ENCODE measurements at places on chromosomes 12 and 14.
A peak's percentile ranks its signal among the peaks of the same experiment; 100 is the strongest.

DNA sequence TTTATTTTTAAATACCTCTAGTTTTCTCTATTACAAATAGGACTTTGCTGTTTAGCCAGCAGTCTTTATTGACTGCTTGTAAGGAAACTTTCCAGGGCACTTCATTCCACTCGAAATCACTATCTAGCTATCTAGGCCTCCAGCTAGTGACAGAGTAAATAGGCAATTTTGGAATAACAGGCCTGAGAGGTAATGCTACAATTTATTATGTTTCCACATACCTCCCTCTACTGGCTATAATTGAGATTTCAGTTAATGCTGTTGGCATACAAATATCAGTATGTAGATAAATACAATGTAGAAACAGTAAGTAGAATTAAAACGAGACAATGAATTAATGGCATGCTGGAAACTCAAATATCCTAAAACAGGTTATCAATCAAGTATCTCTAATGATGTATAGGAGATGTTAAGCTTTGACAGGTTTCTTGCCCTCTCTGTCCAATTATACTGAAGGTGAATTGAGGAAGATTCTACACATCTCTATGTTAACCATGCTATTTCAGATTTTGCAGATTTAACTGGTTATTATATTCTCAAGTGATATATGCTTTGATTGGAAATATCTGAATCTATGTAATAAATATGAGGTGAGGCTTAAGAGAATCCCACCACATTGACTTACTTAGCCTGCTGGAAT, 7.2 kb downstream of the DTD2 start:
- peak; percentile 54 for DNase-seq

DNA sequence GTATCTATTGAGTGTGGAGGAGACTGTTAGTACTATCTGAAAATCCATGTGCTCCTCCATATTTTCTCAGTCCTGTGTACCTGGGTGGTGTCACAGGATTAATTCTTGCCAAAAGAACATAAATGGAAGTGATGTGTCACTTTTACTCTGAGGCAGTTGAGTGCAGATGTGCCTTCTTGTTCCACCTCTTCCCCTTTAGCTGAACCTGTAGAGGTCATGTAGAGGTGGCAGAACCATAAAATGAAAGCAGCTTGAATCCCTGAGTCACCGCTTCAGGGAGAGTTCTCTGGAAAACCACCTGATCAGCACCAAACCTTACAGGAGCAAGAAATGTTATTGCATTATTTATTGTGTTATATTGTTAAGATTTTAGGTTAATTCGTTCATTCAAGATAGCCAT, 14.7 kb upstream of the SLC25A3 start:
- no peak for DNase-seq

- DNase-seq = no peak
Measured at GRCh38 chr14:59582845-59583509, 6.4 kb upstream of the CCDC175 start.

GRCh38 chr14:72880820-72881219, 13.1 kb downstream of the DPF3 start:
- no peak for DNase-seq

- DNase-seq = no peak
Measured at GRCh38 chr14:100294963-100295330, 11.3 kb downstream of the SLC25A29 start.

DNA sequence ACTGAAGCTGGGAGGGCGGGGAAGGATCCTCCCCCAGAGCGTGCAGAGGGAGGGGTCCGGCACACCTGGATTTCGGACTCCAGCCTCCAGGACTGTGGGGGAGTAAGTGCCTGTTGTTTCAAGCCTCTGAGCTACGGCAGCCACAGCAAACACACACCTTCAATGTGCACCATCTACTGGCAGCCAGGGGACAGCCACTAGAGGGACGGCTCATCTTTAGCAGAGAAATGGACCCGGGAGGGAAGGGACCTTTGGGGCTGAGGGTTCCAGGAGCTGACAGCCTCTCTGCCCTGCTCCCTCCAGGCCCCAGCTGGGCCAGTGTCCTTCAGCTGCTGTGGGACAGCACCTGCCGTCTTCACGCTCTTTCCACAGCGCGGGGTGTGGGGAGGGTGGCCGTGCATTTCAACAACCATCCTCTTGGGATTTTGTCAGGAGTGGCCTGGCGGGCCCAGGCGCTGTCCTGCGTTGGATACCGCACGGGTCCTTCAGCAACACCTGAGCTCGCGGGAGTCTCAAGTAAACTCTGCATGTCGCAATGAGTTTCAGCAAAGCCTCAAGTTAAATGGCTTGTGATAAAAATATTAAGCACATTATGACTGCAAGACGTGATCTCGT, 209.2 kb upstream of the C14orf180 start:
- no peak for DNase-seq

- no peak for DNase-seq
Measured at GRCh38 chr12:27905285-27906126, 67.0 kb downstream of the PTHLH start.

GRCh38 chr12:110590806-110591326, 7.7 kb upstream of the PPTC7 start:
- DNase-seq = peak; percentile 51

GRCh38 chr14:53368066-53368465, 214.9 kb upstream of the DDHD1 start:
- DNase-seq = no peak

- DNase-seq = peak; percentile 18
Measured at GRCh38 chr12:100795174-100795799, 711 bp downstream of the ANO4 start.

DNA sequence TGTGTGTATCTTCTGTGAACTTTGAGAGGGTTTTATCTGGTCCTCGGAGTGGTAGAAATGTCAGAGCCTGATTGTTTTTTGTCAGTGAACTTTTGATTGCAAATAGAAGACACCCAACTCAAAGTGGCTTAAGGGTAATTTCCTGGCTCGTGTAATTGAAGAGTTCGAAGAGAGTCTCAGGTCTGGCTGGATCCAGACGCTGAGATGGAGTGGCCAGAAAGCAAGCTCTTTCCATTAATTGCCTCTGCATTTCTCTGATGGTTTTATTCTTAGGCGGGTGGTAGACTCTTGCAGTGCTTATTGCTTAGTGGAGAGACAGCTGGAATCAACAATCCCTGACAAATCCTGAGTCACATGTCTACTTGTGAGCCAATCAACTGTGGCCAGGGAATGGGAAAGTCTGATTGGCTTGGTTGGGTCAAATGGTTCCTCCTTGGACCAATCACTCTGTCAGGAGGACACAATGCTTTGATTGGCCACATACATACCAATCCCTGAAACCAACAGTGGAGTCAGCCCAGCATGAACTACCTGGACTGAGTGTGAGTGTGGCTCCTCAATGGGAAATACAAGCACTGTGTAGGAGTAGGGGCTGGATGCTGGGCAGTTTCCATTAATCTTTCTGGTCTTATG, 330.5 kb downstream of the AACS start:
- DNase-seq = no peak

GRCh38 chr12:57836442-57837375, 9.8 kb downstream of the CTDSP2 start:
- peak; percentile 49 for DNase-seq

DNA sequence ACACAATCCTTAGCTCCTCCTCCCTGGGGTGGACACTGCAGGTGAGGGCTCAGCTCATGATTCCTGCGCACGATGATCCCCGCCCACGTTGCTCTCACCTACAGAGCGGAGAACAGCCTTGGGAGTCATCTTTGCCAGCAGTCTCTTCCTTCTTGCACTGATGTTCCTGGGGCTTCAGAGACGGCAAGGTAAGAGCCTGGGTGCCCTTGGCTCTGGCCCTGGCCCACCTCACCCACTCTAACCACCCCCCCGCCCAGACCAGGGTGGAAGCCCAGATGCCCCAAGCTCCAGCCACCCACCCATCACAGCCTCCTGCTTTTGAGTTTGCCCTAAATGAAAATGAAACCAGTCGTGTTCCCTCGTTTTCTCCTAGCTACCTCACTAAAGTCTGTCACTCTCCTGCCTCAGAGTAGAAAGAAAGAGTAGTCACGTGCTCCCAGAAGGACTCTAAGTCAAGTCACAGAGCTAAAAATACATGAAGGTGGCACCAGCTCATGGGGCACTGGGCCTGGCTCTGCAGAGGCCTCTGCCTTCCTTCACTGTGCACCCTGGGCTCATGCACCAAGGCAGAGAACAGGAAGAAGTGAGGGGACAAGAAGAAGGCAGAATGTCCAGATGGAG, 9.0 kb downstream of the TAPBPL start:
- no peak for DNase-seq

DNA sequence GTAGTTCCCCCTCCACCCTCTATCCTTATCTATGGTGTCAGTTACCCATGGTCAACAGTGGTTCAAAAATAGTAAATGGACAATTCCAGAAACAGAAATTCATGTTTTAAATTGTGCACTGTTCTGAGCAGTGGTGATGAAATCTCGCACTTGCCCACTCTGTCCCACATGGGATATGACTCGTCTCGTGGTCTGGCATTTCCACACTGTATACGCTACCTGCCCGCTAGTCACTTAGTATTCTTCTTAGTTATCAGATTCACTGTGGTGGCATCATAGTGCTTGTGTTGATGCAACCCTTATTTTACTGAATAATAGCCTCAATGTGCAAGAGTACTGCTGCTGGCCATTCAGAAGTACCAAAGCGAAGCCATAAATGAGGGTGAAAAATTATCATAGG, 507.0 kb downstream of the SNAPC1 start:
- DNase-seq = no peak

DNA sequence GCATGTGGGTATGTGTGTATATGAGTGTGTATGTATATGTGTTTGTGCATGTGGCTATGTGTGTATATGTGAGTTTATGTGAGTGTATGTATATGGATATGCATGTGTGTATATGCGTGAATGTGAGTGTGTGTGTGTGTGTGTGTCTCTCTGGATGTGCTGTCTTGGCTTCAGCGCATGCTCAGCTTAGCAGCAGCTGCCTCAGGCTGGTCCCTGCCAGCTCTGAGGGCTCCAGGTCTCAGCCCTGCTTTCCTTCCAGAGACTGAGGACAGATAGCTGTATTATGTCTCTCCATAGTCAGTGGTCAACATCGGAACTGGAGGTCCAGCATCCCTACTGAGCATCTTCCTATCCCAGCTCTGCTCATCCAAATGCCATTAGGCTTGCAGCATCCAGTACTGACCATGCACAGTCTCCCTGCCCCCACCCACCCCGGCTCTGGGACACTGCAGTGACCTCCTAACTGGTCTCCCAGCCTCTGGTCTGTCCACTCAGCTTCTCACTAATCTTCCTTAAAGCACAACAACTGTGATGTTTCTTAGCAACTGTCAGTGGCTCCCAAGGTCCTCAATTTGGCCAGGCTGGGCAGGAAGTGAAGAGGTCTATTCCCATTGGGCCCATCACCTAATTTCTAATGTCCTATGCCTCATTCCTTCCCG, 22.8 kb downstream of the FAIM2 start:
- DNase-seq = peak; percentile 11

GRCh38 chr14:89417465-89418225, 612 bp upstream of the FOXN3 start:
- DNase-seq = peak; percentile 74

DNA sequence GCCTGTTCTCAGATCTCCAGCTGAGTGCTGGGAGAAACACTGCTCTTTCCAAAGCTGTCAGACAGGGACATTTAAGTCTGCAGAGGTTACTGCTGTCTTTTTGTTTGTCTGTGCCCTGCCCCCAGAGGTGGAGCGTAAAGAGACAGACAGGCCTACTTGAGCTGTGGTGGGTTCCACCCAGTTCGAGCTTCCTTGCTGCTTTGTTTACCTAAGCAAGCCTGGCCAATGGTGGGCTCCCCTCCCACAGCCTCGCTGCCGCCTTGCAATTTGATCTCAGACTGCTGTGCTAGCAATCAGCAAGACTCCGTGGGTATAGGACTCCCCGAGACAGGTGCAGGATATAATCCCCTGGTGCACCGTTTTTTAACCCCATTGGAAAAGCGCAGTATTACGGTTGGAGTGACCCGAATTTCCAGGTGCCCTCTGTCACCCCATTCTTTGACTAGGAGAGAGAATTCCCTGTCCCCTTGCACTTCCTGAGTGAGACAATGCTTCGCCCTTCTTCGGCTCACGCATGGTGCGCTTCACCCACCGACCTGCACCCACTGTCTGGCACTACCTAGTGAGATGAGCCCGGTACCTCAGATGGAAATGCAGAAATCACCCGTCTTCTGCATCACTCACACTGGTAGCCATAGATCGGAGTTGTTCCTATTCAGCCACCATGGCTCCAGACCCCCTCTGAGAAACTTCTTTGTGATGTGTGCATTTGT, 650.3 kb upstream of the ALG10B start:
- no peak for DNase-seq

DNA sequence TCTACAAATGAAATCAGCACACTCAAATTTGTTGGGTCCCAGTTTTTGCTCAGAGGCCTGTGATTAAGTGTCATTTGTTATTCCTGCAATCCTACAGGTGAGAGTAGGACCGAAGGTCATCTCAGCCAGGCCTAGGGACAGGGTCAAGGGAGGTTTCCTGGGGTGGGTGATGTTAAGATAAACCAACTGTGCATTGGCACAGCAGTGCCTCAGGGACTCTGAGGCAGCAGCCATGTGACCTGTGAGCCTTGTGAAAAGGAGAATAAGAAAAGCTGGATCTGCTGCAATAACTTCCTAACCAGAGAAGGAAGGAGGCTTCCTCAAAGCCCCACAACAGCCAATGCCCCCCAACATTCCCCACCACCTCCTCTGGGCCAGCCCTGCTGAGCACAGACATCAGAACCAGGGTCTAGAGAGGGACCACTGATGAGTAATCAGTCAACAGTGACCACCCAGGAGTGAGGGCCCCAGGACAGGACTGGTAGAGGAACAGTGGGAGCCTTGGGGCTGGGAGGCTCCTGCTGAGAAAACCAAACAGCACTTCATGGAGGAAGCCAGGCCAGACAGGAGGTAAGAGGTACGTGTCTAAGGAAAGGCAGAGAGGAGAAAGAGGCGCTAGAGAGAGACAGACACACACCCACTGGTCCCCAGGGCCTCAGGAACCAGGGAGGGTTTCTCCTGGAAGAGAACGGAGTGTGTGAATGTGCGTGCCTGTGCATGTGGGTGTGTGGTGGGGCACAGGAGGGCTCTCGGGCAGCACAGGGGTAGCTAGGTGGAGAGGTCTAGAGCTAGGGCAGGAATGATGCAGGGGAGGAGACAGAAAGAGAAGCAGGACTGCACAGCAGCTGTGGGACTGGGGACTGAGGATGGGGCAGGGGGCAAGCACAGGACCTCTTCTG, 82.4 kb downstream of the ITPK1 start:
- DNase-seq = no peak

DNA sequence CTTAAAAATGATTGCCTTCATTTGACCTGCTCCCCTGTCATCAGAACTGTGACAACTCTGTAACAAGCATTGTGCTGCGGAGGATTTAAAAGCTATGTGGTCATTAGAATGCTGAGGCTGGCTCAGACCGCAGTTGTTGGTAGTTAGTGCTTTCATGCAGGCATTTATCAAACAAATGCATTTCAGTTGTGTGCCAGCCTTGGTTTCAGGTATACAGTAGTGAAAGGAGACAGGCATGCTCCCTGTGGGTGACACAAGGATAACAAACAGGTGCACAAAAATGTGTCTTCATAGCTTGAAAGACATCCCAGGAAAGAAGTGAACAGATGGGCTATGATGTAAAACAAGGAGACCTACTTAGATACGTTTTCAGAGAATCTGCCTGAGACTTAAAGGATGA, 60.6 kb downstream of the MARK3 start:
- peak; percentile 36 for DNase-seq

Measured in myocyte (in vitro differentiated cells).